ENCODE measurements at places on chromosomes 2 and 18.

GRCh38 chr18:42196651-42197050, 241.6 kb downstream of the PIK3C3 start:
- DNase-seq, result no peak

DNA sequence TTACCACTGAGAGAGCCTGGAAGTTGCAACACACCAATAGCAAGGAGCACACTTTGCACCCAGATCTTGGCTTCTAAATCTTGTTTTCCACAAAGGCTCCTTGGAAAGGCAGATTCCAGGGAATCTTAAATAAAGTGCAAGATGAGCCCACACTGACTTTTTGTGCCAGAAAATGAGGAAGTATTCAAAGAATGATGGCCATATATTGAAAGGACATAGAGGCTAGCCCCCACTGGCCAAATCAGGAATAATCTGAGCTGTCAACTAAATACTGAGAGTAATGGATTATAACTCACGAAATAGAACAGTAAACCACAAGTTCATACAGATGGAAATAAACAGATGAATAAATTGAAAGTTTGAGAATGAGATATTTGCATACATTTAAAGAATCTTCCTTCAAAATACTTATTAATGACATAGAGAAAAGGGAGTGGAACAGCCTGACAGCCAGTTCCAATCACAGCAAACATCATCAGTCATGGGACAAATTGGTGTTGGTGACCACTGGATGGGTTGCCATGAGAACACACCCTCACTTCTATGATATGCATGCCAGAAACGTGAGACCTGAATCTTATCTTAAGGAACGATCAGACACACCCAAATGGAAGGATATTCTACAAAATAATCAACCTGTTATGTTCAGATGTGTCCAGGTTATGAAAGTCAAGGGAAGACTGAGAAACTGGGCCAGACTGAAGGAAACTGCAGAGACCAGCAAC, 12.2 kb upstream of the ACKR3 start:
- no peak for DNase-seq

DNA sequence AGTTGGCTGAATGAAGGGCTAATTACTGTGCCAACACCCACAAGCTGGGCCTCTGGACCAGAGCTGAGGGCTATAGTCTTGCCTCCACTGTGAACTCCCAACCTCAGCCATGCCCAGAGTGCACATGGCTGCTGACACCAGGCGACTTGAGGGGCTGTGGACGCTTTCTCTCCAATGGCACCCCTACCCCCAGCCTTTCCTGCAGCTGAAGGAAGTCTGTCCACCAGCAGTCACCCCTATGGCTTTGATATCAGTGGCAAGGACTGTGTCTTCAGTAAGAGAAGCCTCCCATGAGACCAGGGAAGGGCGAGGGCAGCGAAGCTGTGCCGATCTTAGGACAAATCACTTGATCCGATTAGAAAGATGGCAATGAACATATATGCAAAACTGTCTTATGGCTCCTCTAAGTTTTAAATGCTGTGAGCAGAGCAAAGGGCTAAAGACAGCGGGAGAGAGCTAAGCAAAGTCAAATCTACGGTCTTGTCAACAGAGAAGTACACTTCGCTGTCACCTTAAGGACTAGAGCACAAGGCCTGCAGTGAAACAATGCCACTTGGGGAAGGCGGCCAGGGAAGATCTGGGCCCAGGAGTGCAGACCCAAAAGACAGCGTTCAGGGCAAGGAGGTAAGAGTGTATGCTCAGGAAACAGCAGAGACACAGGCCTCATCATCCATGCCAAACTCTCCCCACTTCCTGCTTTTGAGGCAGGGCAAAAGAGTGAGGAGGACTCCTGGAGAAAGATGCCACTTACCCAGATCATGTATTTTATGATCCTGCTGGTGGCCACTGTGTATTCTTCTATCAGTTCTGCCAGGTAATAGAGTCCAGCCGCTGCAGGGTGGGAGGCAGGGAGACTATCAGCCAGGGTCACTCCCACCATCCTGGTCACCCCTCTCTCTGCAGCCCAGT, 1.5 kb downstream of the TEX261 start:
- no peak for DNase-seq

DNA sequence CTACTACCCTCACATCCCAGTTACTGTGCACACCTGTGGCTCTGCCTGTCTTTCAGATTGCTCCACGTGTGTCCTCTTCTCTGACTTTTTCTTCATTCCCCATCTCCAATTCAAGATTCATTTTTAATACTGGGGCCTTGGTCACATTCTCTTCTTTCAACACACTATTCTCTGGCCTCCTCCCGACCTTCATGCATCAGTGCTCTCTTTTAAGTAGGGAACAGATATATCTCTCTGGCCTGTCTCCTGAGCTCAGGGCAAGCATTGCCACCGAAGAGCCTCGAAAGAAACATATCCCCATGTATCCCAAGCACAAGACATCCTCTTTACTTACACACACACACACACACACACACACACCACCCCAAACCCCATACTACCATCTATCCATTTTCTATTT, 21.6 kb upstream of the PAX8 start:
- no peak for DNase-seq

- no peak for DNase-seq
Observed at GRCh38 chr2:150450765-150451164, 36.7 kb downstream of the RND3 start.

DNA sequence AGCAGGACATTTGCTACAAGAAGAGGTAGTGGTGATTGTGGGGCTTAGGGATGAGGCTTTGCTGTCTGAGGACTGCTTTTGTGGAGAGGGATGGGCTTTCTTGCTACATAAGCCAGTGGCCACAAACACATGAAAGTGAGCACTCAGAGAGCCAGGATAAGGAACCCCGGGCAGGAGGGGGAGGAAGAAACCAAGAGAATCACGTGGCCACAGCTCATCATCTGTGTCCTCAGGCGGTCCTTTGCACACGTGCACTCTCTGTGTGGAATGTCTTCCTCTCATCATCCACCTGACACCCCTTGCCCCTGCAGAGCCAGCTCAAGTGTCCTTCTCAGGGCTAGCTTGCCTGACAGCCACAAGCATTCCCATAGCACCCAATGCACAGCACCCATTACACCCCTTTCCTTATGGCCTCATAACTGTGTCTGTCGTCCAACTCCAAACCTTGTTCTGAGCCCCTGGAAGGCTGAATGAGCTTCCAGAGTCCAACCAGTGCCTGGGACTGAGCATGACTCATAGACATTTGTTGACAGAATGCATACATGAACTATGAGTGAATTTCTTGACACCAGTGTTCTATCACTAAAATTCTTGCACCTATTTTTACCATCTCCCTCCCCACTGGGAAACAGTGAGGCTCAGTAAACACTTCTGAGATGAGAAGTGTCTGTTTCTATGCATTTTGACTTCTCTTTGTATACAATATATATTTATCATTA, 398.3 kb downstream of the ALK start:
- no peak for DNase-seq

DNA sequence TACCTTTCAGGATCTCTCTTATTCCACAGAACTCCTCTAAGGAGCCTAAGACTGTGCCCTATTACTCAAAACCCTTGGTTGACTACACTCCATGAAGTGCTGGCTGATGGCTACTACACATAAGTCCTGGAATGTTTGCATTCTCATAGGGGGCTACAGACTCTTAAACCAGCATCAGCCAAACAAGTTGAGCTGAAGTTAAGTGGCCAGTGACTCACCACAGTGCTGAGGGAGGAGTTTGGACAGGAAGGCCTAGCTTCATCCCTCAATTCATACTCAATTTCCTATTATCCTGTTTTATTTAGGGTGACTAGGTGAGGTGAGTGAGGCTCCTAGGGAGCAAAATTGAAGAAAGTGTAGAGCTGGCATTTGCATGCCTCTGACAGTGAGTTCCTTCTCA, 246.7 kb downstream of the SMAD2 start:
- DNase-seq, result no peak

GRCh38 chr2:201795607-201796477, 10.5 kb upstream of the CDK15 start:
- peak; percentile 46 for DNase-seq

GRCh38 chr2:35462226-35462998, 893.2 kb upstream of the CRIM1 start:
- no peak for DNase-seq

DNA sequence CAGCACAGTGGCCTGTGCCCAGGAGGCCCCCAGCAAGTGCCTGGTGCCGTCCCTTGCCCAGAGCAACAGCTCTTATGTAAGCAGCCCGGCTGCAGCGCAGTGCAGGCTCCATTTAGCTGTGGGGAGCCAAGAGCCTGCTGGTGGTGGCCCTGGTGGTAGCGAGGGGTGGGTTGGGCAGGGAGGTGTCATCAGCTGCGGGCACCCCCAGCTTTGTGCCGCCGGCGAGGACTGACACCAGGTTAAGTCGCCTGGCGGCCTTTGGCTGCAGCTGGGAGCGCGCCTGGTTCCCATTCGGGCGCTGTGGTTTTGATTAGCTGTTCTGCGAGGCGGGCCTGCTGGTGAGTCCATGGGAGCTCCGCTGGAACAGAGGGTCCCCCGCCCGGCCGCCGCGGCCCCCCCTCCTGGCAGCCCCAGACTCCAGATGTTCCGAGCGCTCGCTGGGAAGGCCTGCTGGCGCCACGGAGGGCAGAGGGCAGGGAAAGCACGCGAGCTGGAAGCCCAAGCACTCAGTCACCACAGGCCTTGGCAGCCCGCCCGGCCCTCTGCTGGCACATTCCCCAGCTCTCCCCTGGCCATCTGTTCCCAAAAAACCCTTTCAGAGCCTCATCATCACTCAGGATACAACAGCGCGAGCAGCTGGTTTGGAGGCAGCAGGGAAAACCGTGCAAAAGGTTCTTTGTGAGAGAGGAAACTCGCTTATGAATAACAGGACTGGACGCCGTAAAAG, 18.4 kb downstream of the ATOH8 start:
- DNase-seq, result peak; percentile 49

- no peak for DNase-seq
Observed at GRCh38 chr2:100581277-100581612, 18.5 kb downstream of the PDCL3 start.

GRCh38 chr18:12625241-12625640, 32.7 kb downstream of the SPIRE1 start:
- DNase-seq, result no peak

GRCh38 chr18:31206071-31206470, 43.4 kb upstream of the DSC1 start:
- DNase-seq, result no peak

DNA sequence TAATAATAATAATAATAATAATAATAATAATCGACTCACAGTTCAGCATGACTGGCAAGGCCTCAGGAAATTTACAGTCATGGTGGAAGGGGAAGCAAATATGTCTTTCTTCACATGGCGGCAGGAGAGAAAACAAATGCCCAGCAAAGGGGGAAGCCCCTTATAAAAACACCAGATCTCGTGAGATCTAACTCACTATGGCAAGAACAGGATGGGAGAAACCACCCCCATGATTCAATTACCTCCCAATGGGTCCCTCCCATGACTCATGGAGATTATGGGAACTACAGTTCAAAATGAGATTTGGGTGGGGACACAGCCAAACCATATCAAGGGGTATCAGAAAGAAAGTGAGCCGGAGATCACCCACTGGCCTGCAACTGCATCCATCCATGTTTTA, 40.5 kb upstream of the PAPOLG start:
- no peak for DNase-seq

- no peak for DNase-seq
Observed at GRCh38 chr2:86216575-86217555, 17.6 kb downstream of the MRPL35 start.

- DNase-seq, result no peak
Observed at GRCh38 chr18:46767217-46767616, 10.4 kb upstream of the ST8SIA5 start.

DNA sequence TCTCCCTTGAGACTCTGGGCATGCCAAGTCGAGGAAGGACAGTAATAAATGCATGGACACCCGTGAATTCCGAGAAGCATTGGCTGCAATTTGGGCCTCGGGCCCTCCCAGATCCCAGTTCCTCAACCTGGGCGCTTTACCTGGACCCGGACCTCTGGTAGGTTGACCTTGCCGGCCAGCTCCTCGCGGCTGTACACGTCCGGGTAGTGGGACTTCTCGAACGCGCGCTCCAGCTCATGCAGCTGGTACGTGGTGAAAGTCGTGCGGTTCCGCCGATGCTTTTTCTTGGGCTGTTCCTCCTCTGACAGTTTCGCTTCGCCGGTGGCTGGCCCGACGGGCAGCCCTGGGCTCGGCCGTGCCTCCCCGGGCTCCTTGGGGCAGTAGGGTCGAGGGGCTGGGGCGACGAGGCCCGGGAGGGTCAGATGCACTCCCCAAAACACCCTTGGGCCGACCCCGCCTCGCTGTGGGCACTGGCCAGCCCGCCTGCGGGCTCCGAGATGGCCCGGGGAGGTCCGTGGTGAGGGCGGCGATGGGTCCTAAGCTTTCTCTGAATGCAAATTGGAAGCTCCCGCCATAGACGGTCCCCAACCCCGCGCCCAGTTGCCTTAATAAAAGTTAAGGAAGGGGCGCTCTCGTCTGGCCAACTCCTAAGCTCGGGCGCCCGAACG, 899 bp downstream of the RAX start:
- DNase-seq, result no peak

DNA sequence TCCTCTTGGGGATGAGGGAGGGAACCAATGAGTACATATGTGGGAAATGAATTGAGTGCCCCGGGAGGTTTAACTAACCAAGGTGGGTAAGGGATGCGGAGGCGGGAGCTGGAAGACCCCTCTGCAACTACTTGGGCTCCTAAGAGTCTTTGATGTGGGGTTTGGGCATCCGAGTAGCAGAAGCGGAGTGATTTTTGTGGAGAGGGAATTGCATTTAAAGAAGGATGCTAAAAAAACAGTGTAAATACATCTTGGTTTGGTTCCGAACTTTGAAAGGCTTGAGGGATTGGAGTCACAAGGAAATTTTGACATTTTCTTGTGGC, 215.7 kb downstream of the MCFD2 start:
- DNase-seq, result no peak

- DNase-seq, result no peak
Observed at GRCh38 chr18:34648269-34648985, 61.7 kb upstream of the DTNA start.

- DNase-seq, result no peak
Observed at GRCh38 chr2:156242874-156243273, 89.6 kb downstream of the NR4A2 start.

GRCh38 chr2:120546048-120546864, 189.4 kb upstream of the GLI2 start:
- DNase-seq, result no peak

GRCh38 chr18:23588836-23589560, 2.7 kb upstream of the NPC1 start:
- DNase-seq, result no peak

DNA sequence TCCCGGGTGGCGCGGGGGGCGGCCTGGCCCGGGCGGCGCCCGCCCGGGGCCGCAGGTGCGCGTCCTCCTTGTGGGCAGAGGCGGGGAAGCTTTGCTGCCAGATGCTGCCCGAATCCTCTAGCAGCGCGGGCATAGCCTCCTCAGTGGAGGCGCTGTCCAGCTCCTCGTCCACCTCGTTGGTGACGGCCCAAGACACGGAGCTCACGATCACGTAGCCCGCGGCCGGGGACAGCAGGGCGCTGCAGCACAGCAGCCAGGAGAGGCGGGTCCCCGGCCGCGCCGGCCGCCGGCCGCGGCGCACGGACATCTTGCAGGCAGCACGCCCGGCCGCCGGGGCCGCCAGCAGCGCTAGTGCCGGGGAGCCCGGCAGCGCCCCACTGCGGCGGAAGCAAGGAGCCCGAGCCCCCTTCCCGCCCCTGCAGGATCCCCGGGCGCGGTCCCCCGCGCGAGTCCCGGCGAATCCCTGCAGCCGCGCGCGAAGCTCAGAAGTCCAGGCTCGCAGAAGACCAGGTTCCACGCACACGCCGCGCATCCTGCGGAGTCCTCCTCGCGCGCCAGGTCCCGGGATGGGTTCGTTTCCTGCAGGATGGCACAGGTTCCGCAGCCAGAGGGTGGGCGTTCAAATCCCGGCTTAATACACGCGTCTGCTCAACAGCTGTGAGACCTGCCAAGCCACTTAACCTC, at the start of gene CREG2:
Gene CREG2, minus strand, starts transcription at position 353 of the 684 bp plus-strand sequence. Its CDS starts 46 bp downstream, at position 307.
- DNase-seq, result peak; percentile 70

Data from neural crest cell (in vitro differentiated cells).